MCF 10A (cell line): ENCODE measurements at places on chromosomes 1 and 21.

DNA sequence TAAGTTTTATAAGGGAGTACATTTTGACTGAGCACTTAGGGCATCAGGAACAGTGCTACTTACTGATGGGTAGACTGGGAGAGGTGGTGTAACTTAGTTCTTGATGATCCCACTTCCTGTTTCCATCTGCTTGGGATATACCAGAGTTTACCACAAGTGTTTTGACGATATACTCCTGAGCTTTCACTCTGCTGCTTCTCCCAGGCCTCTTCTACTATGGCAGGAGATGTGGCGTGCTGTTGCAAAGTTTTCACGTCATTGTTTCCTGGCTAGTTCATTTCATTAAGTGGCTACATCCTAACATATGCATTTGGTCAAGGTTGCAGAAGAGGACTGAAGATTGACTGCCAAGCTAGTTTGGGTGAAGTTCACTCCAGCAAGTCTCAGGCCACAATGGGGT is 41.3 kb upstream of the LAMC2 start:
- no peak for DNase-seq

DNA sequence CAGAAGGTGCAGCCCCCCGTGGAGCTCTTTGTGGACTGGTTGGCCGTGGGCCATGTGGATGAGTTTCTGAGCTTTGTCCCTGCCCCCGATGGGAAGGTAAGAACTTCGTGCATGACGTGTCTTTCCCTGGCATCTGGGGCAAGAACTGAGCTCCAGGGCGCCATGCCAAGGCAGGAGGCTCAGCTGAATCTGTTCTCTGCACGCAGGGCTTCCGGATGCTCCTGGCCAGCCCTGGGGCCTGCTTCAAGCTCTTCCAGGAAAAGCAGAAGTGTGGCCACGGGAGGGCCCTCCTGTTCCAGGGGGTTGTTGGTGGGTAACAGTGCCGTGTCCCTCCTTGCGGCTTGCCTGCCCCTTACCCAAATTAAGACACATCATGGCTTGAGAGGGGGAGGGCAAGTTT is 27.7 kb downstream of the PADI3 start:
- peak; percentile 97 for DNase-seq

DNA sequence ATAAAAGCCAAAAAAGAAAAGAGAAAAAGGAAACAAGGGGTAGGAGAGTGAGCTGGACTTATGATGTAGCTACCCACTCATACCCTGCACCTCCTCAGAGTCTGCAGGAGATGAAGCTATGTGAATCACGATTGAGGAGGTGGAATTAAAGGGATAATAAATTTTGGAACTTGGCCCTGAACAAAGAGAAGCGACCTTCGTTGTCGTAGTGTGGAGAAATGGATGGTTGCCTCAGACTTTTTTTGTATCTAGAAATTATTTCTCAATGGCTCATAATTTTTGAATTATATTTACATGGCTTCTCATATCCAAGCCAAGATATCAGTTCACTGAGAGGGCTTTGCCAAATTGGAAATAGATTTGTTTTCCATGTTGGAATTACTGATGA is 37.8 kb upstream of the SIPA1L2 start:
- DNase-seq: no peak

DNA sequence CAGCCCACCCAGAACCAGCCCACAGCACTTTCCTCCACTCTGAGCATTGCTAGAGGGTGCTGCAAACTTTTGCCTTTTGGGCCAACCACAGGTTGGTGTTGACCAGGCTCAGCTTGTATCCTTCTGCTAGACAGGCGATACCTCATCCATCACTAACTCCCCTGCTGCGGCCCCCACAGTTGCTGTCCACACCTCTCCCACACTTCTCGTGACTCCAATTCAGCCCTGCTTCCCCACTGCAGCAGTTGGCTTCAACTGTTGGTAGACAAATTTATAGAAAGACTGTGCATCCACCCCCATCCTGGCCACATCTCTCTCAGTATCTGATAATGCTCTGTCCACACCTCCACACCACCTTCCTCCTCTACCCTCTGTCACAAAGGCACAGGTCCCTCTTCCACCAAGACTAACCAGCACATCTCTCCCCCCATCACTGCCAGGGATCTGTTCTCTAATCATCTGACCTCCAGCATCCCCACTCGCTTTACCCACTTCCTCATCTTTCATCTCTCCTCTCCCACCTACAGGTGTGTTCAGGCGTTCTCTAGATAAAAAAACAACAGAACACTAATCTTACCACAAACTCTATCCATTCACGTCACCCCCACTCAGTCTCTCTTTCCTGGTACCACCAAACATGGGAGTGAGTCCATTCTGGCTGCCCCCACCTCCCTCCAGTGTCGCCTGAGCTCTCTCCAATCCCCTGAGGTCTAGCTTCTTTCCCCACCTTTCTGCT is 15.8 kb upstream of the SLC25A44 start:
- DNase-seq: no peak

DNA sequence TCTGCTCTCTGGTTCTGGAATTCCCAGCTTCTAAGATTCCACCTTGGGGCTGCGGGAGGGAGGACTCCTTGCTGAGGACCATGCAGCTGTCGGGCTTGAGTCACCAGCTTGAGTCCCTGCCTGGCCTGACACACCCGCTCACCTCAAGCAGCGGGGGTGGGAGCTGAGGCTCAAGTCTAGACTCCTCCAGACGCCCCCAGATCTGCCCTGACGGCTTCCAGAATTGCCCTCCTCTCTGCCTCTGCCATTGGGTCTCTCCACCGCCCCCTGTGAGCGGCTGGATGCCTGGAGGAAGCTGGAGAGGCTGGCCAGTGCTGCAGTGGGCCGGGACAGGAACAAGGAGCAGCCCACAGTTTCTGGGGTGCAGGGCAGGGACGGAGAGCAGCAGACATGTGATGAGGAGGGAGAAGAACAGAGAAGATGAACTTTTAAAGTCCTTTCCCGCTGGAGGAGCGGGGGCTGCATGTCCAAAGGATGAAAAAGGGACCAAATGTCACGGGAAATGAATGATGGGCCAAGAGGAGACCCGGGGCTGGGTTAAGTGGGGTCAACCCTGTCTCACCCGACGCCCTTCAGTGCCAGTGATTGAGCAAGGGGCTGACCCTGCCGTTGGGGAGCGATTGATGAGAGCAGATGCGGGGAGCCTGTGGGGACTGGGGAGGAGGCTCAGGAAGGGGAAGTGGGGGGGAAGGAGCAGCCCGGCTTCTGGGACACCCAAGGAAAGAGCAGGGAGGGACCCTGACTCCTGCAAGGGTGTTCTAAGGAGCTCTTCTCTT is 13.5 kb downstream of the CRABP2 start:
- peak; percentile 69 for DNase-seq

DNA sequence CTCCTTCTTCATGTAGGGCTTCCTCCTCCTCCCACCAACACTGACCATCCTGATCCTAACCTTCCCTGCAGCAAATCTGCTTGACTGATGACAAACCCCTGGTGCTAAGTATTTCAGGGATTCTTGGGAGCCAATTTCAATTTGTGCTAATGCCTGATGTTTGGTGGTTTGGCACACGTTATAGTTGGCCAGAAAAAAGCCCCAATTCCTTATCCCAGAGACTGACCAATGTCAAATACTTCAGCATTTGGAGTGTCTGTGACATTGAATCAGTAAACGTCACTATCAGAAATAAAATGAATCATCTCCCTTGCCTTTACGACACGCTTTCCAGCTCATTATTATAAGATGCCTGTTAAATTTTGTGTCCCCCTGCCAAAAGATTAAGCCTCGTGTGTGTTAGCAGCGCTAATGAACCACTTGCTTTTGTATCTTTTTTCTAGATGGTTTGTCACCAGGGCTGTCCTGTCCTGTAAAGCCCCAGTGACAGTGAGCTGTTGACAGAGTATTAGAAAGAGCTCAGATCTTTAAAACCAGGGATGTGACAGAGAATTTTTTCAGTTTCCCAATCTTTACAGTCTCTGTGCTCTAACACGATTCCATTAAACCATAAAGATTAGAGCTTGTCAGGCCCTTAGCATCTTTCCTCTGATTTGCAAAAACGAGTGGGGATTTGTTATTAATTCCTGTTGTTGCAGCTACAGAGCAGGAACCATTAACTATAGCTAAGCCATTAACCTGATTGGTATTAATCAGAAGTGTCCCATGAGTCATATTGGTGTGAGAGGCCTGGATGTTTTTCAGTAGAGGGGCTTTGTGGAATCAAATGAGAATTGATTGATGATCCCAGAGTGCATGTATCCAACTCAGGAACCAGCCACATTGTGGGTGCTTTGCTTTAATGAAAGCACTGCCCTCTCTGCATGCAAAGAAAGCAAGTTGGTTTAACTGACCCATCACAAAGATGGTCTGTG is 665.1 kb upstream of the PLXNA2 start:
- no peak for DNase-seq

GRCh38 chr21:42556960-42557359 is 43.3 kb downstream of the SLC37A1 start:
- no peak for DNase-seq

- DNase-seq: no peak
Measured at GRCh38 chr1:53110370-53111072, 31.9 kb downstream of the SLC1A7 start.

- DNase-seq: no peak
Measured at GRCh38 chr1:82517586-82517985, 716.9 kb downstream of the ADGRL2 start.

- peak; percentile 41 for DNase-seq
Measured at GRCh38 chr1:66176012-66176715, 357.8 kb upstream of the SGIP1 start.

GRCh38 chr1:164875518-164875917 is 316.5 kb downstream of the PBX1 start:
- DNase-seq: no peak

DNA sequence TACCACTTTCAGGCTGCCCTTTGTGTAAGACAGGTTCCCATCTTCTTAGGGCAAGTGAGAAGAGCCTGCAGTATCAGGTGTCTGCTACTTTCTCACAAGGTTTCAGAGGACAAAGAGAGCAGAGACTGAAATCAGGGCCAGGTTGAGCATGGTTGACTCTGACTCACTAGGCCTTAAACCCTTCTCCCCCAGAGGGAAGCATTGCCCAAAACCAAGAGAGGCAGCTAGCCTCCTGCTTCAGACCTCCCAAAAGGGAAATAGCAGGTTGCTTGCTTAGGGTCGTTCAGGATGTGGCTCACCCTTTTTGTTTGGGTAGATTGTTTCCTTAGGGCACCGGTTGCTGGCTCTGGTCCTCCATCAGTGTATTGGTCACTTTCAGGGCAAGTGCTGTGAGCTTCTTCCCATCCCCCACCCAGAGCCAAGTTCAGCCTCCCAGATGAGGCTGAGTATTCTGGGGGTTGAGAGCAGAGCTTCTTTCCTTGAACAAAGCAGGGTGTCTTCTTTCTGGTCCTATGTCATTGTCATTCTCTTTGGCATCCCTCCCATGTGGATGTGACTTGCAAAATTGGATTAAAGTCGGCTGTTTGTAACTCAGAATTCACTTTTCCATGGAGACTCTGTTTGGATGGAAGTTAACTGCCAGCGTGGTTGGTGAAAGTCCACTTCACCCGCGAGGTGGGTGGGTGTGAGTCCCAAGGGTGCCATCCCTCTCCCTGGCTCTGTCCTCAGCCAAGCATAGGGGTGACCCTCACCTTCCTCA is 55.5 kb upstream of the GALNT2 start:
- peak; percentile 17 for DNase-seq
